ENCODE measurements at places on chromosomes 2 and 18. TPM values are rescaled to one million over a fixed set of nuclear protein-coding genes. Genes with fewer than 3 reads are reported as not detected.

DNA sequence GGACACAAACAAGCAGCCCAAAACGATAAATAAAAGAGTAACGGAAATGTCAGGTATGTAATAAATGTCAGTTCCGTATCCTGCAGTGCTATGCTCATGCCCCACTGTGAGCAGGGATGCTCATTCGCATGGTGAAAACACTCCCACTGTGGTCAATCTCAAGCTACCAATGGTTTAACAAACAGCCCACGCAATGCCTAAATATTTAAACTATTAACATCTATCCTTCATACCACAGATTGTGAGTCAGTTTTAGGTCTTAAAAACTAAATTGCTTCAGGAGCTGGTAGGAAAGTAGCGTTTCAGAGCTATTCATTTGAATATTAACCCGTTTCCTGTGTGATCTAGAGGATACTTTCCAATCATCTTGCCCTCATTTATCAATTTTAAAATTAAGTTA, 207.4 kb downstream of the TCF4 start:
- no peak for DNase-seq

DNA sequence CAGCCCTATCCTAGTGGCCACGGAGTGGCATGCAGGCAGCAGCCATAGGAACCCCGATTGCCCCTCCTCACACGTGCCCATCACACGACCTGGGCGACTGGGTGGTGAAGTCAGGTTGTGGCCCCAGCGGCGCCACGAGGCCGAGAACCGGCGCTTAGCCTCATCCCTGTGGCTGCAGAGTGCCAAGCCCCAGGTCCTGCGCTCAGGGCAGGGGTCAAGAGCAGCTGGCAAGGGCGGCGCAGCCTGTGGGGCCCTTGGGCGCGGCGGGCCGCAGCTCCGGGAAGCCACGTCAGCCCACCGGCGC, 73.3 kb downstream of the RPIA start:
- peak; percentile 44 for DNase-seq

GRCh38 chr2:8448824-8449556, 232.9 kb upstream of the ID2 start:
- DNase-seq: no peak

DNA sequence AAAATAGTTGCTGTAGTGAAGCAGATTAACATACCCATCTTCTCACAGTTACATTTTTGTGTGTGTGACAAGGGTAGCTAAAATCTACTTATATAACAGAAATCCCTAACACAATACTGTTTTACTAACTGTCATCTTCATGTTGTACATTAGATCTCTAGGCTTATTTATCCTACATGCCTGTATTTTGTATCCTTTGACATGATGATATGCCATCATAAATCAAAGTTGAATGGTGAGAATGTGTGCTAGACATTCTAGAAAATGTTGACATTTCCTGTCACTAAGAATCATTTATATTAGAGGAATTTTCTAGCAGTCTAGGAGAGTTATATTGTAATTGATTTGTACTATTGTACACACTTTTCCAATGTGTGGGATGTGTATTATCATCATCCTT, 21.5 kb upstream of the CALCRL start:
- no peak for DNase-seq

- DNase-seq: no peak
Measured at GRCh38 chr2:189016311-189016861, 42.2 kb downstream of the COL3A1 start.

DNA sequence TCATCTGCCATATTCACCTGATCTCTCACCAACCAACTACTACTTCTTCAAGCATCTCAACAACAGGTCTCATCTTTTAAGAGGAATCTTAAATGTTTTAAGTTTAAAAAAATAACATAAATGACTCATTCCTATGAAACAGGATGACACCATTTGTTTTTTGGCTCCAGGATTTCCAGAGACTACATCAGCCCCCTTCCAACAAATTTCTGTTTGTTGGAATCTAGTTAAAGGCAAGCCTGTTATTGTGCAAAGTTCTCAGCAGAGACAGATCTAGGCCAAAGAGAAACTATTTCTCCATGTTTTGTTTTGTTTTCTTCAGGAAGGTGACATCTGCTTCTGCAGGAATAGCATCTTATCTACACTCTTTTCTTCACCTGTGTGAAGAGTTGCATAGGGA, 204.8 kb upstream of the SH3BP4 start:
- DNase-seq: no peak

DNA sequence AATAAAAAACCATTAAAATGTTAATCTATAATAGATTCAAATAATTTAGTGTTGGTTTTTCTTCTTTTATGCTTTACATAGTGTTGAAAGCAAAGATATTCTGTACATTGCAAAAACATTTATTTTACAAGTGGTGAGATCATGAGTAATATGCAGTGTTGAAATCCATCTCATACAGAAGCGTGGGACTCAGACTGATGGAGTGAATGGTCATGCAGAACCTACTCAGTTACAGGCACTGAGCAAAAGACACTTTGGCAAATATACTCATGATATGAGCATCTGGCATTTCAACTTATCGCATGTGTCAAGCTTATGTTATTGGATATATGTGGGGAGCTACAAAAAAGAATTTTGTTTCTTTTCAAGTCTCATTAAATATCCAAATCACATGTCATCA, 620.2 kb upstream of the NETO1 start:
- DNase-seq: no peak

DNA sequence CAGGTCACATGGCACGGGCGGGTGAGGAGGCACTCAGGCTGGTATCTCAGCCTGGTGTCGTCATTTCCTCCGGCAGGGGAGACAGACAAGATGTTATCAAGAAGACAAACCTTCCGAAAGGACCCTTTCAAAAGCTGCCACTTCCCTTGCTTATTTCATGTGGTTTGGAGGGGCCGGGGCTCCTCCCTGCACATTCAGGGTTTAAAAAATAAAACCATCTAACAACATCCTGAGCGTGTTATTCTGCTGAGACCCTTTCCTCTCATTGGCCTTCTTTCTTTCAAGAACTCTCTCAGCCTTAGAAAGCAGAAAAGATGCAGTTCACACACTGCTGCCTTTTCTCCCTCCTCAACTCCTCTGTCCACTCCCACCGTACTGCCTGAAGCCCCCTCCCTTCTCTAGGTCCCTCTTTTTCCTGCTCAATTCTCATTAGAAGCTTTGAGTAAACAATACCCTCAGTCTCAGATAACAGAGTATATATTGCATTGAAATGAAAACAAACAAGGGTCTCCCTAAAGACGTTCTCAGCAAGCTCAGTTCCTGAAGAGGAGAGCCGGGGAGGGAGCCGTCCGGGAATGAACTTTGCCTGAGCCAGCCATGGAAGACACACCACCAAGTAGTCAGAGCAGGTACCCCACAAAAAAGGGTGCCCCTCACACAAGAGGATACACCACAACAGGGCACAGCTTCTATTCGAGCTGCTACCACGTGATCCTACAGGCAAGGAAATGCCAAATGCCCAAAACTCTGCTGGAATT, 9.7 kb downstream of the SMAD7 start:
- no peak for DNase-seq

DNA sequence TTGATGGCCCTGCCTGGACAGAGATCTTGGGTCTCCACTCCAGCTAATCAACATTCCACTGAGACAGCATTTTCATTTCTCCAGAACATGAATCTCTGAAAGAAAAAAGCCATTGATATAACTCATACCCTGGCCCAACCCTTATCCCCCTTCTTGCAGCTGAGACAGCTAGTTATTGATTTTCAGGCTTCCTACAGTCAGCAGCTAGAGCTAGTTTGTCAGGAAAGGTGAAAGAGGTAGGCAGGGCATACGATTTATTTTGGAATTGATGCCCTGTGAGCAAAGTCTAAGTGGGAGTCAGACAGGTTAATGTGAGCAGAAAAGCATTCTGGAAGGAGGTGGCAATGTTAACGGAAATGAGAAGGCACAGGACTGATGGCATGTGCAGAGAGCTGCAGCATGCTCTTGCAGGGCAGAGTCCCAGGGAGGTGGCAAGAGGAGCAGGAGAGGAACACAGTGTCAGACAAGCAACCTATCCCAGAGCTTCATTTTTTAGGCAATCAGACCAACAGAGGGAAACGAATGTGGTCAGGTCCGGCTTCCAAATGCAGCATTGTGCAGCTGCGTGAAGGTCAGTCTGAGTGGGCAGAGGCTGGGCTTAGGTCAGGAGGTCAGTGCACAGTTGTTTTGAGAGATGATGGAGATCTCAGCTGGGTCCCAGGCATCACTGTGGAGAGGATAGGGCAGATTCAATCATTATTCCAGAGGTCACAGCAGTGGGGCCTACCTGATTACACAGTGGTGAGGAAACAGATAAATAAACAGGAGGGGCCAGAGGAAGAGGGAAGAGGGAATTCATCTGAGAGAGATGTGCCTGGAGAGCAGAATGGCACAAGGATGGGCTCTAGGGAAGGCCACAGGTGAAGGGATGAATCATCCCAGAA, 134.8 kb downstream of the CMPK2 start:
- DNase-seq: no peak

GRCh38 chr2:164542581-164543021, 78.7 kb downstream of the GRB14 start:
- DNase-seq: no peak

- DNase-seq: no peak
Measured at GRCh38 chr2:30472326-30472725, 25.3 kb downstream of the LCLAT1 start.

GRCh38 chr18:12470382-12471075, 62.8 kb downstream of the PRELID3A start:
- DNase-seq: no peak

GRCh38 chr2:128406736-128407554, 88.3 kb upstream of the HS6ST1 start:
- no peak for DNase-seq

OR6B2 gene
- total RNA-seq: not detected

STEAP3 gene
- total RNA-seq: 15.9 TPM

CD8B gene
- total RNA-seq: 0.24 TPM

METTL5 gene
- 92.0 TPM for total RNA-seq

LIMS1 gene
- 37.7 TPM for total RNA-seq
